ENCODE measurements at places on chromosomes 5 and 9.

DNA sequence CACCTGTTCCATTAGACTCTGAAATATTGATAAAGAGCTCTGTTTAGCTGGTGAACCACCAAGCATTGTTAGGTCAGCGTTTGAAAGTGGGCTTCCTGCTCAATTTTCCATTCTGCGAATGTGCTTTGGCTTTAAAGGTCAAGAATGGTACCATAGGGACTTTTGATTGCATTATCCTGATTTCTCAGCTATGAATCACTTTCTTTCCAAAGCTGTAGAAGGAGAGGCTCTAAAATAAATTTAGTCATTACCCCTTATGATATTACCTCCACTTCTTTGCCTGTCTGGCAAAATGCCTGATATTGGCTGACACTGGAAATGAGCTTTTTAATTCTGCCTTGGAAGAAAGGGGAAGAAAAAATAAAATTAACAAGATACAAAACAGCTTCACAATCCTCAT is 237.2 kb upstream of the CTNND2 start:
- no peak for DNase-seq

DNA sequence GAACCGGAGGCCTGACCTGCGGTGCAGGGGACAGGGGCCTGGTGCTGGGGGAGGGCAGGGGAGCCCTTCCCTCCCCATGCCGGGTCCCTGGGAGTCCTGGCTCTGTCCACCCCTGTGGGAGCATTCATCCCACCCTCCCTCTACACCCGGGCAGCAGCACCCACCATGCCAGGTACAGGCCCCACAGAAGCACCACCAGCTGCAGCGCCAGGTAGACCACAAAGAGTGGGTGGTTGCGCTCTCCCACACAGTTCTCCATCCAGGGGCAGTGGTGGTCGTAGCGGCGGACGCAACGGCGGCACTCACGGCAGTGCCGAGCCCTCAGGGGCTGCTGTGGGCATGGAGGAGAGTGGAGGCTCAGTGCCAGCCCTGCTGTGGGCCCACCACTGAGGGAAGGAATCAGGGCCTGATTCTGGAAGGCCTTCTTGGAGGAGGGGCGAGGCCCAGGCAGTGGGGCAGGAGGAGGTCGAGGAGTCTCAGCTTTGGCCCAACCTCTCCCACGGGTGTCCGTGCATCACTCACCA is 2.4 kb downstream of the ZDHHC12 start:
- no peak for DNase-seq

DNA sequence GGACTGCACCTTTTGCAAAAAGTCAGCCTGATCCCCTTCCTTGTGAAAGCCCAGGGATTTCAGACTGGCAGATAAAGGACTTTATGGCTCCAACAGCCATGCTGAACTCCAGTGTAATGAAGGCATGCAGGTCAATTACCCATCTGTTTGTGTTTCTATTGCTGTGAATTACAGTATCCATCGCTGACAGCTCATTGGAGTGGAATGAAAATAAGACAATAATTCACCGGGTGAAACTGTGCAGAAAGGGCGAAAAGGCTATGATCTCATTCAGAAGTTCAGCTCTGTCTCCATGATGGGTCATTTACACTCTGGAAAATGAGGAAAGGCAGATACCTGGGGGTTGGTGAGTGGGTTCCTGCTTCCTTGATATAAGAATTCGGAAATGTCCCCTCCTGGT is 148.0 kb downstream of the BRINP1 start:
- DNase-seq: no peak

GRCh38 chr5:113213551-113214425 is 221.0 kb downstream of the TSSK1B start:
- DNase-seq: no peak

- peak; percentile 54 for DNase-seq
These were observed 221.7 kb downstream of the DIRAS2 start for GRCh38 chr9:90420768-90421513.
